ENCODE measurements at places on chromosomes 13 and 19. TPM values are rescaled to one million over a fixed set of nuclear protein-coding genes. Genes with fewer than 3 reads are reported as not detected.

The SIPA1L3 gene
- 6.7 TPM for polyA plus RNA-seq

The SLC6A16 gene
- 0.80 TPM for polyA plus RNA-seq

The PRR19 gene
- 1.3 TPM for polyA plus RNA-seq

The MBD3L3 gene
- not detected for polyA plus RNA-seq

- no peaks in the 10 kb centered on the region for H3K4me1 ChIP-seq
- H3K27ac ChIP-seq = no peak overlapping the region
- H3K4me3 ChIP-seq = no peak overlapping the region
- H3K36me3 ChIP-seq = no peaks in the 10 kb centered on the region
Observed at GRCh38 chr19:29542776-29543175, 17.0 kb downstream of the VSTM2B start.

- no peak overlapping the region for H3K4me3 ChIP-seq
- no peaks in the 10 kb centered on the region for H3K4me1 ChIP-seq
- no peak for DNase-seq
- H3K27ac ChIP-seq = no peak overlapping the region
- H3K27me3 ChIP-seq = no peaks in the 10 kb centered on the region
- no peaks in the 10 kb centered on the region for H3K36me3 ChIP-seq
Observed at GRCh38 chr13:109939838-109940237, 153.5 kb upstream of the IRS2 start.

- H3K27me3 ChIP-seq = no peaks in the 10 kb centered on the region
- 0 out of 2 replicates have a peak overlapping the region, but pooled peaks have one; percentile 47 for H3K4me3 ChIP-seq
- DNase-seq = no peak
- H3K4me1 ChIP-seq = peaks cover 17% of the 10 kb centered on the region
- H3K36me3 ChIP-seq = peaks cover 19% of the 10 kb centered on the region
Observed at GRCh38 chr19:48329167-48329891, 4.0 kb downstream of the EMP3 start.

- H3K4me3 ChIP-seq = no peak overlapping the region
- no peaks in the 10 kb centered on the region for H3K27me3 ChIP-seq
- peaks cover 26% of the 10 kb centered on the region for H3K36me3 ChIP-seq
- H3K4me1 ChIP-seq = no peaks in the 10 kb centered on the region
- no peak for DNase-seq
Observed at GRCh38 chr13:111259058-111259457, 61.4 kb upstream of the TEX29 start.

DNA sequence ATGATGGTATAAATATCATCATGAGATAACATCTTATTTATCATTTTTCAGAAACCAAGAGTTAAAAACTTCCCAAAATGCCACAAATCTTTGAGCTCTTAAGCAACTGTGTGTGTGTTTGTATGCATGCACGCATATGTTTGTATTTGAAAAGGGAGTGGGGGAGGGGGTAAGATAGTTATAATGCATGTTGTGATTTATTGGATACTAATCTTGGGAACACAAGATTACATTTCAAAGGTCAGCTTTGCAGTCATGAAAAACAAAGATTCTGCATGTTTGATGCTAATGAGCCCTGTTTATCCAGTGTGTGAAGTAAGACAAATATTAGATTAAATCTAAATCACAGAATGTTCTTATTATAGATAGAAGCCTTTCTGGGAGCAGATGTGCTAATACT lies 355.9 kb downstream of the DCT start:
- peaks cover 3% of the 10 kb centered on the region for H3K4me1 ChIP-seq
- H3K27me3 ChIP-seq = no peaks in the 10 kb centered on the region
- no peak for DNase-seq
- no peak overlapping the region for H3K4me3 ChIP-seq
- H3K36me3 ChIP-seq = no peaks in the 10 kb centered on the region

DNA sequence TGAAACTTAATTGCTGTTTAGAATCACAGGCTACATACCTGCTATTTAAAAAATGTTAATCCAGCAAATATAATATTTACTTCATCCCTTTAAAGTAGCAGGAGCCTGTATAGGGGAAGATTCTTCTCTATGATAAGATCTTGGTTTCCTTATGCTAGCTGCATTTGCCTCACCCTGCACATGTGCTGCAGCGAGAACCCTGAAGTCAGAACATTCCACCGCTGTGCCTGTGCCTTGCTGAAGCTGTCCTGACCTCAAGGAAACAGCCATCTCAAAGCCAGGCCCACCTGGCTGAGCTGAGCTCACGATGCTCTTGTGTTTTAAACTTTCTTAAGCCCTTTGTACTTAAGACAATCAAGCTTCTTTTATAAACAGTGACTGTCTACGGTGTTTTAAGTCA lies 355.0 kb upstream of the PCDH20 start:
- H3K36me3 ChIP-seq = no peaks in the 10 kb centered on the region
- H3K27me3 ChIP-seq = no peaks in the 10 kb centered on the region
- DNase-seq = no peak
- H3K27ac ChIP-seq = no peak overlapping the region
- H3K4me1 ChIP-seq = no peaks in the 10 kb centered on the region

GRCh38 chr13:27644302-27644701 lies 22.6 kb downstream of the POLR1D start:
- peaks cover 22% of the 10 kb centered on the region for H3K36me3 ChIP-seq
- no peak overlapping the region for H3K4me3 ChIP-seq
- H3K27ac ChIP-seq = peak overlapping the region; percentile 71
- peaks cover 4% of the 10 kb centered on the region for H3K4me1 ChIP-seq
- H3K27me3 ChIP-seq = no peaks in the 10 kb centered on the region

- H3K4me1 ChIP-seq = peaks cover 12% of the 10 kb centered on the region
- no peak overlapping the region for H3K27ac ChIP-seq
- no peaks in the 10 kb centered on the region for H3K36me3 ChIP-seq
- no peak for DNase-seq
Observed at GRCh38 chr19:38283271-38283670, 18.9 kb downstream of the SPINT2 start.

DNA sequence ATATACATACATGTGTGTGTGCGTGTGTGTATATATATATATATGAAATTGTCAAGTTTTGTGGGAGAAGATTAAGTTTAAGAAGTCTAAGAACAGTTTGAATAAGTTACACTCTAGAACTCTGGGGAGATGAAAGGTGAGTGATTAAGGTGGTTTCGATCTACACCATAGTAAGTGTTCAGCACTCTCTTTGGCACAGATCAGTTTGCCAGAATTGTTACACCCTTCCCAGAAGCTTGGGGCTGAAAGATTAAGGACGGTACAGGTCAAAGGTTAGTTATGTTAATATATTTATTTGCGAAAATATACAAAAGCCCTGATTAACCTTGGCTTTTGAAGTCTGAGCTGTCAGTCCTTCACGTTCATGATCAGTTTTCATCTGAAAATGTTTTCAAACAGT lies 309.1 kb downstream of the KLF5 start:
- no peak overlapping the region for H3K4me3 ChIP-seq
- H3K4me1 ChIP-seq = no peaks in the 10 kb centered on the region
- H3K36me3 ChIP-seq = no peaks in the 10 kb centered on the region
- no peak for DNase-seq
- H3K27ac ChIP-seq = no peak overlapping the region

Data from SK-N-SH (cell line).